HEK293T (cell line): ENCODE measurements at places on chromosomes 5 and 9.

DNA sequence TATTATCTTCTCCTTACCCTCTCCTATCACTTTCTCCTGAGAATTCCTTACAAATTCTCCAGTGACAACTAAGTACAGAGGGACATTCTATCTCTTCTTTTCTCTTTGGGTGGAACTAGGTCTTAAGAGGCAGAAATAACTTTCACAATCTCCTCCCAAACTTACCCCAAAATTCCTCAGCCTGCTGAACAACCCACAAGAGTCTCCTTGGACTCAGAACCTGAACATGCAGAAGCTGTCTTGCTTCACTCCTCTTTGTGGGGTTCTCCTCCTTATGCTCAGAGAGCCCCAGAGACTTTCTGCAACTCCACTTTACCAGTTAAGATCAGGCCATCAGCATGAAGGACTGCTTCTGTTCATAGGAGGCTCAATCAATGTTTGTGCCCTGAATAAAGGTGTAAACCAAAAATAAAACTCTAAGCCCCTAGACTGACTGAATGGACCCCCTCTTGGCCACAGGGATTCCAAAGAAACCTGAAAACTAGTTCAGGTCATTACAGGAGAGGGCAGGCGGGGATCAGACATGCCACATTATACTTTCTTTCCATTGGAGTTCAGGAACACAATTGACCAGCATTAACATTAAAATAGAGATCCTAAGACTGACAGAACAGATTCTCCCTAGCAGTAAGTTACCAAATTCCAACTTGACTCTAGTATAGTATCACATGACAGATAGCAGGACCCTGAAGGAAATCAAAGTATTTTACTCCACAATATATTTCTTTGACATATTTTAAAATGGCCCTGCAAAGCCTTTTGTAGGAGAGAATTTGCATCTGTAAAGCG lies 179.7 kb upstream of the FBXL17 start:
- no peak for DNase-seq

GRCh38 chr5:144191998-144192397 lies 21.3 kb downstream of the KCTD16 start:
- DNase-seq: peak; percentile 25

GRCh38 chr9:132214027-132214622 lies 52.3 kb downstream of the NTNG2 start:
- DNase-seq: peak; percentile 72

DNA sequence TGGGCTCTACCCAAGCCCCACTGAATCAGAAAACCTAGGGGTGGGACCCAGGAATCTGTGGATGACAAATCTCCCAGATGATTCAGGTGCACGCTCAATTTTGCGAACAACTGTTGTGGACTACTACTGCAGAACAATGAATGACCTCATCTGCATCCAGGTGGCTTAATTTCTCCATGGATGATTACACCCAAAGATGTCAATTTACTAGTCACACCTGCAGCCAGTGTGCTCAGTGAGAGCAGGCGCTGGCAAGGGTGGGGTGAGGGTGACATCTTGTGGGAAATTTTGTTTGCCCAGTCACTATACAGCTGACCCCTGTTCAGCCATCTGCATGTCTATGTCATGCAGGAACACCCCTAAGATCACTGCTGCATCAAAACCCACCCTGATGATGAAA lies 118.2 kb downstream of the ENTREP1 start:
- no peak for DNase-seq

DNA sequence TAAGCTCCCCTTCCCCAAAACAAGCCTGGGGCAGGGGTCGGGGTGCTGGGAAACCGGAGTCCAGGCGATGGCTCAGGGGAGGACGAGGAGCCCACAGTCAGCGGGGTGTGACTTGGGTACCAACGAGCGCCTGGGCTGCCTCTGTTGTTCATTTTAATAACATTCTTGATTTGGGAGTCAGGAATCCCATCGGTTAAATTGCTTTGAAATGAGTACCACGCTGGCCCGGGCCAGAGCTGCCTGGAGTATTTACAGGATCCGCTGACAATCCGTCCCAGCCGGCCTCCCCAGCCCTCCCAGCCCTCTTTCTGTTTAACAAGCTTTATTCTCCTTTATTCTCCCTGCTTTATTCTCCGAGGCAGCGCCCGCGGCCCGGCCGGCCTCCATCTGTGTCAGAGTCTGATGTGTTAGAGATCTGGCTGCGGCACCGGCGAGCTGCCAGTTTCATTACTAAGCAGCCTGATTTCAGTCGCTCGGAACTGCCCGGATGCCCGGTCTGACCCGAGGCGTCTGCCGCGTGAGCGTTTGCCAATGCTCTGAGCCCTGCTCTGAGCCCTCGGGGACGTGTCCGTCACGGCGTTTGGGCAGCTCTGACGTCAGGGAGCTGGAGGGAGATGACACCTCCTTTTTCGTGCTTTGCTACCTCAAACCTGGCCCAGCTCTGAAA lies 16.5 kb upstream of the QRFP start:
- DNase-seq: no peak

DNA sequence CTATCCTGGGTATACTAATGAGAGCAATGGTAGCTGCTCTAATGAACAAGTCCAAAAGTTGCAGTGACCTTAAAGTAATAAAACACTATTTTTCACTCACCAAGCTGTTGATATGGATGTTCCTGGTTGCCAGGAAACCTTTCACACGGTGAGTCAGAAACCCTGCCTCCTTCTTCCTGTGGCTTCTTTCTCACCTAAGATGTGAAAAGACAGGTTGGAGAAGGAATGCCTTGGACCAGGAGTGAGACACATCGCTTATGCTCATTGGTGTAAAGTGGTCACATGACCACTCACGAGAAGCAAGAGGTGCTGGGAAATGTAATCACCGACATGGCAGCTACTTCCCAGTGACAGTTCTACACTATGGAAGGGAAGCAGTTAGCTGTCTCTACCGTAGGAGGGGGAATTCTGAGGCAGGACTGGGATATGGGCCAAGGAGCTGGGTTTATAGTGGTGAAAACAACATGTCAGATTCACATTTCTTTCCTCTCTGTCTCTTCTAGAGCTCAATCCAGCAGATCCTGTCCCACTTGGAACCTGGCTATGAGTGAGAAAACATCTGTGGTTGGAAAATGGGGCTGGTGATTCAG lies 320.4 kb upstream of the KLF4 start:
- no peak for DNase-seq

DNA sequence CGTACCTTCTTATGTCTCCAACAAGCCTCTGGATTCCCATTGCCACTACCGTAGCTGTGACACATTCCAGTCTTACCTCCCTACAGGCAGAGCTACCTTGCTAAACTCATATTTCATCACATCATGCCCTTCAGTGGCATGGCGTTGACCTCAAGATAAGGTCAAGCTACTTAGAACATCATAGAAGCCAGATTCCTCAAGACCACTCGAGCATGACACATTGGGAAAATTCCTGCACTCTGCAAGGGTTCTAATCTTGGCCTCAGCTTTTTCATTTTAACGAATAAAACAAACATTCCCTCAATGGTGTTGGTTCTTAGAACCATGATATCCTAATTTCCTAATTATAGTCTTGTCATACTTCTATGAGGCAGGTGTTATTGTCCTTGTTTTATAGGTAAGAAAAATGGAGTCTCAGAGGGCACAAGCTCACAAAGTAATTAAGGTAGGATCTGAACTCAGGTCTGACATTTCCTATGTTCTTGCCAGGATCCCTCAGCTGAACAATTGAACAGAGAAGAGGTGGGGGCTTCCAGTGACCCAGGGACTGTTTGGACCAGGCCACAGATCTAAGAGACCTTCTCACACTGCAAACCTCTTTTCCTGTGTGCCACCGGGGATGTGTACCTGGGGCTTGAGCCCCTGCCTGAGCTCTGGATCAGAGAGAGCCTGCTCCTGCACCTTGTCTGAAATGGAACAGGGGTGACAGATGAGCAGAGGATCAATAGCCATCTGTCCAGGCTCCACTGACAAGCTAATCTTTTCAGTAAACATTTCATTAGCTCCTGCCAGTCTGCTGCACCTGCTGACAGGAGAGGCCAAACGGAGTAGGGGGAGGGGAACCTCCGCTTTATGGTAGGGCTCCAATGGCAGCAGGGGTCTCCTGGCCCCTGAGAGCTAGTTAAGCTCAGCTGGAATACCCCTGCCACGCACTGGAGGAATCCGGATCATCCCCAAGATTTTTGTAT lies 49.3 kb downstream of the ALG2 start:
- DNase-seq: no peak

DNA sequence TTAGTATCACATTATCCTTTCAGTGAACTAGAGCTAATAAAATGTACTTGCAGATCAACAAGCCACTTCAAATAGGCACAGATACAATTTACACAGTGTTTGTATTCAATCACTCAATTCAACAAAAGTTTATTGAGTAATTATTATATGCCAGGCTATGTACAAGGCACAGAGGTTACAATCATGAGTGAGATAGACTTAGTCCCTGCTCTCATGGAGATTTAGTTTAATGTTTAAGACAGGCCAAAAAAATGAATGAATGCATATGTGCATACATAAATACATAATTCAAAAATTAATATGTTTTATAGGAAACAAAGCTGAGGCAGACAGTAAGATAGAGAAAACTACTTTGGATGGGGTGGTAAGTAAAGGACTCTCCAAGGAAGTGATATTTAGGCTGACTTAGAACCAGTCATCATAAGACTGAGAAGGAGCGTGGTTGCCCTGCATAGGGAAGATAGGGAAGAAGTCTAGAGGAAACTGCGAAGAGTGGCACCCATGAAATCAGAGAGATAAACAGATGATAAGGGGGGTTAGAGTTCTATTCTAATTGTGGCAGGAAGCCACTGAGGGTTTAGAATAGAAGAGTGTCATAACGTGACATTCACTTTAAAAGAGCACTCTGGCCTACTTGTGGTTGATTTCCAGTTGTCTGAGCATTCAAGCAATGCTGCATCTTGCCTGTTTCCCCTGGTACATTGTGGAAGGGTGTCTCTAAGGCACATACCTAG lies 49.7 kb upstream of the GRAMD2B start:
- DNase-seq: no peak

GRCh38 chr5:27594141-27594540 lies 555.8 kb upstream of the CDH9 start:
- DNase-seq: no peak

DNA sequence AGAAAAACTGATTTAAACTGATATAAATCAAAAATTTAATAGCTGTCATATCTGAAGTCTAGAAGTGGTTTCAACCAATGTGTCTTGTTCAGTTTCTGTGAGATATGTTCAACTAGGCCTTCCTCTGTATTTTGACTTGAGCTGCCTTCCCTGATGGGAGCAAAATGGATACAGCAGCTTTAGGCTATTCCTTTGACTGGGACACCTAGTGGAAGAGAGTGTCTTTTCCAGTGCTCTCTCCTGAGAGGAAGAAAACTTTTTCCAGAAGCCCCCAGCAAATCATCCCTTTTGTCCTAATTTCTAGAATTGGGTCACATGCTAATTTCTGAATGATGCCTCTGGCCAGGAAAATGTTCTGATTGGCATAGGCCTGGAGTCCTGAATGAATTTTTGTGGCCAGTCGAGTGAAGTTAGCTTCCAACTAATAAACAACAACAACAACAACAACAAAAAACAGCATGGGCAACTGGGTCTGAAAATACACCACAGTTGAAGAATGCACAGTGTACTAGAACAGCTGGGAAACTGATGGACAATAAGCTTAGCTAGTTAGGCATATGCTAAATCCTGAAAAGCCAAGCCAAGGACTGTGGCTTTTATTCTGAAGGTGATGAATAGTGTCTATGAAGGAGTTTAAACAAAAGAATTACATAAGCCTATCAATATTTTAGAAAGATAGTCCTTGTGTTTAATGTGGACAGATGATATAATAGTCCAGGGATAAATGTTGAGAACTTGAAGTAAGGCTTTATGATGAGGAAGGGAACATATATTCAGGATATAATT lies 125.7 kb downstream of the FBN2 start:
- DNase-seq: no peak

DNA sequence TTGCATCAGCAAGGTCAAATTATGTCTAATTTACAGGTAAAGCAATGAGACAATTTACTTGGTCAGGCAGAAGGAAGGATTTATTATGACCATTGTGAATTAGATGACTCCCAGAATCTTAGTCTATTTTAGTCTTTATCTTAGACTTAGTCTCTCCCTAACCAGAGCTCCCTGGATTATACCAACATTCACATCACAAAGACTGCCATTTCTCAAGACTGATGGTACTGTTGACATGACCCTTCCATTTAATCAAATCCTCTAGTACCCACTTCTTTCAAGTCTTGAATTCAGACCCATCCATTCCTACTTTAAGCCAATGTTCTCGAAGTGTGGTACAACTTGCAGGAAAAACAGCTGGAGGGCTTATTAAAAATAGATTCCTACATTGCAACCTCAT lies 257.0 kb downstream of the EFNA5 start:
- no peak for DNase-seq

GRCh38 chr9:3879726-3880505 lies 354.1 kb upstream of the RFX3 start:
- no peak for DNase-seq

DNA sequence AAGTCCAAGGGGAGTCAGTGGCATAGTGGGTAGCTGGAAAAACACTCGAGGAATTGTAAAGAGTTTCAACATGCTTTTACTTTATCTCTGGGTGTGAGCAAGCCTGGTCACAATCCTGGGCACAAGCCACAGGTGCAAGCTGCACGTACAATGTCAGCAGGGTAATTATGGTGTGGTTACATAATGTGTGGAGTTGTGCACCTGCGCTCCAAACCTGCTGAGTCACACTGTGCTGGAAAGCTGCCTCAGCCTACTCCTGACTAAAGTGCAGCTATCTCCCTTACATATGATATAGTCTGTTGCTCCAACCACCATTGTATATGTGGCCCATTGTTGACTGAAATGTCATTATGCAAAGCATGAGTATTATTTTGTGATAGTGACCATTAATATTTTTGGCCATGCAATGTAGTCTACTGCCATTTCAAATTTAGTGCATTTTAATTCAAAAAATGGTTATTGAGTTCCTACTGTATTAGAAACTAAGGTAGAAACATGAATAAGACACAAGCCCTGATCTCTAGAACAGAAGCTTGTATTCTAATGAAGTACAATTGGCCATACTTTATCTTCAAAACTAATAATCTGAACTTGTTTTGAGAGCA lies 160.9 kb upstream of the SLC30A5 start:
- no peak for DNase-seq

GRCh38 chr5:126970517-126971017 lies 59.8 kb downstream of the MARCHF3 start:
- no peak for DNase-seq

GRCh38 chr9:4661611-4662010 lies 483 bp upstream of the PLPP6 start:
- DNase-seq: no peak

GRCh38 chr5:4196744-4197143 lies 601.1 kb downstream of the IRX1 start:
- DNase-seq: no peak

GRCh38 chr5:127256886-127257597 lies 33.6 kb upstream of the MEGF10 start:
- no peak for DNase-seq

- DNase-seq: no peak
Measured at GRCh38 chr9:129451669-129452068, 169.2 kb downstream of the C9orf50 start.

- no peak for DNase-seq
Measured at GRCh38 chr9:97276310-97276852, 31.1 kb upstream of the CCDC180 start.
